ENCODE measurements at places on chromosomes 12 and 14.

GRCh38 chr14:36214476-36215216 is 38.1 kb upstream of the PTCSC3 start:
- DNase-seq, result no peak

DNA sequence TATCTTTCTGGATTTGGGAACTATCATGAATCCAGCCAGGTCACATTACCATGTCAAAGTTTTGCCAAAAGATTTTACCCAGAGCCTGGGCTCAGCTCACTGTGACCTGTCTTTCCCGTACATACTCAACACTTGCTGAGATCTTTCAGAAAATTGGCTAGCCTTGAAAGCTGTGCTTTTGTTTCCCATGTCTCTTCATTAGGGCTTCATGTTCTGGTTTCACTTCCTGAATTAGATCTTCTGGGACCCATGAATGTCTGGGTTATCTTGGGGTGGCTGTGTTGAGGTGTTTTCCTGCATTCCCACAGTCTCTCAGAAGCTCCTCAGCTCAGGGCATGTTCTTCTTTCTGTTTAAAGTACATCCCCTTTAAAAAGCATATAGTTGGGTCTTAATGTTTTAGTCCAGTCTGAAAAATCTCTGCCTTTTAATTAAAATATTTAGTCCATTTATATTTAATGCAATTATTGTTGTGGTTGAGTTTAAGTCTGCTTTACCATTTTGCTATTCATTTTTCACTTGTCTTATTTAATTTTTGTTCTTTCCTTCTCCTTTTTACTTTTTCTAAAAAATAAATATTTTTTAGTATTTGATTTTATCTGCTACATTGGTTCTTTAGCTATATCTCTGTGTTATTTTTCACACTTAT is 242.7 kb downstream of the VRK1 start:
- no peak for DNase-seq

GRCh38 chr12:68521321-68521839 is 89.3 kb upstream of the RAP1B start:
- DNase-seq, result no peak

DNA sequence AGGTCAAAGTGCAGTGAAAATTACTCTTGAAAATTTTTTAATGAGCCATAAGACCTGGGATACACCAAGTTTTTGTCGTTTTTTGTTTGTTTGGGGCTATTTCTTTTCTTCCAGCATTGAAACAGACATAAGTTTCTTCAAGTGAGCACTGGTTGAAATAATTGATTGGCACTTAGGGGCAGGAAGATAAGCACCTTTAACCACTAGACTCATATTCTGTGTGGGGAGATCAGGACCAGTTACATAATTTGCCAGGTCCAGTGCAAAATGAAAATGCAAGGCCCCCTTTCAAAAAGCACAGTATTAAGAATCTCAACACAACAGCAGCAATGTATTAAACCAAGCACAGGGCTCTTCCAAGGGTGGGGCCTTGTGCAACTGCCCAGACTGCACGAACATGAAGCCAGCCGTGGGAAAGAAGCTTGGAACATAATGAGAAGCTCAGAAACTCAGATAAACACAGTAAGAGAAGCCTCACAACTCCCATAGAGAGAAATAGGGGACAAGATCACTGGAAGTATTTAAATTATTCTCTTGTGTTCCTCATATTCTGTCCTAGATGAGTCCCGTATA is 3.2 kb upstream of the TCP11L2 start:
- DNase-seq, result no peak

DNA sequence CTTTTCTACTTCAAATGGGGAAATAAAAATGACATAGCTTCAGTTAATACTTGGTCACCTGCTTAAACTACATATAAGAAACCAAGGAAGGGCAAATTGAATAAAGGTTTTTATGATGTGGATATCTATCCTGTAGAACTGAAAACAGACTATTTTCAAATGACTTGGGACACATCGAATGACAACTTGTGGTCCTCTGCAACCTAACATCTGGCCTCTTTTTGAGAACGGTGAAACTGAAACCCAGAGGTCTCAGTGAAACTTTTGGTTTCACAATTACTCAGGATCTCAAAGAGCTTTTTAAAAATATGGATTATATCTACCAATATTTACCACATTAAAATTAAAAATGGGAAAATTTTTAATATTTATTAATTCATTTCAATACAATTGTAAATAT is 65.2 kb downstream of the PPP2R5E start:
- peak; percentile 69 for DNase-seq

Data from activated CD8-positive, alpha-beta T cell treated with anti-CD3 and anti-CD28 coated beads, Interleukin-2, amount 10 ng/mL, durations not matched to agents 7 days and 5 days (primary cell).